ENCODE measurements at places on chromosomes 11 and 22.
A peak's percentile ranks its signal among the peaks of the same experiment; 100 is the strongest.

GRCh38 chr11:6671991-6672390 is 11.1 kb downstream of the MRPL17 start:
- no peak for DNase-seq

DNA sequence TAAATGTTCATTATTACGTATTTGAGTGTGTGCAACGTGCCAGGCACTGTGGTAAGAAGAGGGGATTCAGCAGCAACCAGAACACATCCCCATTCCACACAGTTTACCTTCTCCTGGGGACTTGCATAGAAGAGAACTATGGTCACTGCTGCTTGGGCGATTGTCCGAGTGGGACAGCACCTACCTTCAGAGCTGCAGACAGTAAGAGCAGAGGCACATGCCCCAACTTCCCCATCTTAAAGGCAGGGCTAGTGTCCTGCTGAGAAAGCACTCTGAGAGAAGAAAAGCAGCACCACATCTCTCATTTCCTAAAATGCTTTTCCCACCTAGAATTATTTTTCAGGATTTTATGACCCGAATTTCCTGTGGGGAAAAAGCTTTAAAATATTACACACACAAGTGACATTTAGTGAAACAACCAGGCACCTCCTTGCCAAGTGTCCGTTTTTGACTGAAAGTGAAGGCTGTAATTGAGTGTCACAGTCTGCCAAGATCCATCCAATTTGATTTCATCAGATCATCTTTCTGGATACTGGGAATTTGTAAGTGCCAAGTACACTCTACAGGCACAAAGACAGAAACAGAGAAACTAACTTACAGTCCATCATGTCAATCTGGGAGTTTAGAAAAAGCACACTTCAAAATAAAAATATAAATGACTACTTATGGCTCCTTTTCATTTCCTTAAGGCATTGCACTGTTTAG is 24.6 kb downstream of the TRAF6 start:
- DNase-seq = no peak

DNA sequence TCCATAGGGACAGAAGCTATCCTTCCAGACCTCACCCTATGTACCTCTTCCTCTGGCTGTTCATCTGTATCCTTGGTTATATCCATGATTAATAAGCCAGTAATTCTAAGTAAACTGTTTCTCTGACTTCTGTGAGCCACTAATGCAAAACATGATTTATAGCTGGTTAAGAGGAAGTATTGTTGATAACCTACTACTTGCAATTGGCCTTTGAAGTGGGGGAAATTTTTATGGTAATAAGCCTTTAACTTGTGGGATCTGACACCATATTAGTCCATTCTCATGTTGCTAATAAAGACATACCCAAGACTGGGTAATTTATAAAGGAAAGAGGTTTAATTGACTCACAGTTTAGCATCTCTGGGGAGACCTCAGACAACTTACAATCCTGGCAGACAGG is 21.9 kb downstream of the CASP12 start:
- DNase-seq = no peak

GRCh38 chr22:24402460-24403192 is 24.8 kb upstream of the ADORA2A start:
- DNase-seq = peak; percentile 83

DNA sequence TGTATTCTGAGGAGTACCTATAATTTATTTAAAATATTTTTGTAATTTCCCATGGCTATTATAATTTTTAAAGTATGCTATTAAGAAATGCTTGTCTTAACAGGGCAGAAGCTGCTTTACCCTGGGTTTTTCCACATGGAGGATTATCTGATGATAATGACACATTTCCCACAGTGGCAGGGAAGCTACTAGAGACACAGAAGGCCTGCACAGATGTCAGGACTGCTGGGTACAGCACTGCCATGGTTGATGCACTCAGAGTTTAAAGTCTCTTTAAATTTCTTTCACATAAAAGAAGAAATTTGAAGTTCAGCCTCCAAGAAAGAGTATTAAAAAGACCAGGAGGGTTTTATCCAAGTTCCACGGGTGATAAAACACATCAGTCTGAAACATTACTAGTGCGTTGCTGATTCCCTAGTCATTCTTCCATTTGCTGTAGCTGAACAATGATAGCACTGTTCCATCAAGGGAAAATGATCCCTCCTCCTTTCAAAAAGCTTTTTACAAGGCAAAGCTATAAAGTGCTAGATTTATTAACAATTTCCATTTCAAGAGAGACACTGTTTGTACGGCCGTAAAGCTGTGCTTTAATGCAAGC is 363.0 kb downstream of the CNTN5 start:
- DNase-seq = no peak

DNA sequence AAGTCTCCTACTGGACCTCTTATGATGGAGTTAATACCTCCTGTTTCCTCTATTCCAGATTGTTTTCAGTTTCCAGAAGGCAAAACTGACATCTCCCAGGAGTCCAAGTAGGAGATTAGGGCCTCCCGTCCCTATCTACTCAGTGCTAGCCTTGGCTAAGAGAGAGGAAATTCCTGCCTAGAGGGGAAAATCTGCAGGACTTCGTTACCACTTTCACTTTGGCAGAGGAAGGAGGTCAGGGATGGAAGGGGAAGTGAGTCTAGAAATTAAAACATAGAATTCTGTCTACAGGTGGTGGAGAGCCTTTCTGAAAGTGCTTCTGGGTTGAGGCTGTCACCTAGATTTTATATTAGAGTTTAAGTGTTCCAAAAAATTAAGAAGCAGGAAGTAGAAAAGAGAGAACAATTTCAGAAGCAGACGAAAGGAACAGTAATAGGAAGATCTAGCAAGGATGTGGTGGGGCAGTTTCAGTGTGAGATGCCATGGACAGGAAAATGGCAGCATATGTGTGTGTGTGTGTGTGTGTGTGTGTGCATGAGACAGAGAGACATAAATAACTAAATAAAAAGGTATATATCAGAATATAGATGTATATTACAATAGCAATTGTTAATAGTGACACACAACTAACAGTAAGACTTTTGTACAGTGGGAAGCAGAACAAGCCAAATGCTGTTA is 2.4 kb upstream of the TRIM68 start:
- DNase-seq = no peak

DNA sequence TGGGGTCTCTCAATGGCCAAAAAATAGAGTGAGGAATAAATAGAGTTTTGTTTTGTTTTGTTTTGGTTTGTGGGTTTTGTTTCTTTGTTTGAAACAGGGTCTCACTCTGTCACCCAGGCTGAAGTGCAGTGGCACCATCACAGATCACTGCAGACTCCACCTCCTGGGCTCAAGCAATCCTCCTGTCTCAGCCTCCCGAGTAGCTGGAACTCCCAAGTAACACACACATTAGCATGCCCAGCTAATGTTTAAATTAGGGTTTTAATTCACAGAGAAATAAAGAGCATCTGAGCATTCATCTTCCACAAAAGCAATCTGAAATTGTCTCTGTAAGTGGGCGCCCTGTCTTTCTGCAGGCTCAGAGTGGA is 9.2 kb upstream of the IFITM3 start:
- no peak for DNase-seq

DNA sequence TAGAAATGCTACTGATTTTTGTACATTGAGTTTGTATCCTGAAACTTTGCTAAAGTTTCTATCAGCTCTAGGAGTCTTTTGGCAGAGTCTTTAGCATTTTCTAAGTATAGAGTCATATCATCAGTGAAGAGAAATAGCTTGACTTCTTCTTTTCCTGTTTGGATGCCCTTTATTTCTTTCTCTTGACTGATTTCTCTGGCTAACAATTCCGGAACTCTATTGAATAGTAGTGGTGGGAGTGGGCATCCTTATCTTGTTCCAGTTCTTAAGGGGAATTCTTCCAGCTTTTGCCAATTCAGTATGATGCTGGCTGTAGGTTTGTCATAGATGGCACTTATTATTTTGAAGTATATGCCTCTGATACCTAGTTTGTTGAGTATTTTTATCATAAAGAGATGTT is 197.7 kb downstream of the AASDHPPT start:
- DNase-seq = no peak

DNA sequence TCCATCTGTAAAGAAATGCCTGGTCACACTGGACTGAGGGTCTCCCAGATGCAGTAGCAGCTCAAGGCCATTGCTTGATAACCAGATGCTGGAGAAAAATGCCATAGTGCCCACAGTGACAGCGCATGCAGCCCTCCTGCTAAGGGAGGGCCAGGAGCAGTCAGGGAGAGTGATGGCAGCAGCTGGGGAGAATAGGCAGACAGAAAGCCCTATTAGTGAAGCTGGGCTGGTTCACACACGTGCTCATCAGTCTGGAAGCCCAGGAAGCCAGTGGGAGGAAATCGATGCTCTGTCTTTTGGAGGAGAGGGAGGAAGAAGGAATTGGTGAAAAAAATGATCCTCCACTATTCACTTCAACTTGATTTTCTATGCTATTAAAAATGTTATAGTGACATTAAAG is 82.9 kb downstream of the OSBP2 start:
- no peak for DNase-seq

GRCh38 chr11:134063991-134064747 is 4.7 kb upstream of the JAM3 start:
- DNase-seq = no peak

GRCh38 chr11:44986315-44986714 is 35.6 kb upstream of the TP53I11 start:
- DNase-seq = no peak

- no peak for DNase-seq
Measured at GRCh38 chr11:127338380-127339259, 338.1 kb upstream of the KIRREL3 start.

DNA sequence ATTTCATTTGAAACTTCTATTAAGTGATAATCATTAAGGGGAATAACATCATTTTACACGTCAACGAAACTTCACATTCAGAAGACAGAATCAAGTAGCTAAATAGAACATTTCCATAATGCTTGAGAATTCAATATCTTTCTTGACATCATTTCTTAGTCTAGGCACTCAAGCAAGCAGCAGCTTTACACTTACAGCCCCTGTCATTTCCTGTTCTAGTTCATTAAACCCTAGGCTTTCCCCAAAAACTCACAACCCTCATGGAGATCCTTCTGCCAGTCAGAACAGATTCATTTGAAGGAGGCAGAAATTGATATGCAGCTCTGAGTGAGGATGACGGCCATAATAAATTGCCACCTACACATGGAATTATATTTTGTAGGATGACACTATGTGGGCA is 5.3 kb upstream of the HORMAD2 start:
- DNase-seq = no peak

GRCh38 chr22:19287076-19287707 is 4.3 kb downstream of the CLTCL1 start:
- DNase-seq = no peak

- peak; percentile 24 for DNase-seq
Measured at GRCh38 chr22:35868938-35869337, 151.3 kb downstream of the APOL5 start.

DNA sequence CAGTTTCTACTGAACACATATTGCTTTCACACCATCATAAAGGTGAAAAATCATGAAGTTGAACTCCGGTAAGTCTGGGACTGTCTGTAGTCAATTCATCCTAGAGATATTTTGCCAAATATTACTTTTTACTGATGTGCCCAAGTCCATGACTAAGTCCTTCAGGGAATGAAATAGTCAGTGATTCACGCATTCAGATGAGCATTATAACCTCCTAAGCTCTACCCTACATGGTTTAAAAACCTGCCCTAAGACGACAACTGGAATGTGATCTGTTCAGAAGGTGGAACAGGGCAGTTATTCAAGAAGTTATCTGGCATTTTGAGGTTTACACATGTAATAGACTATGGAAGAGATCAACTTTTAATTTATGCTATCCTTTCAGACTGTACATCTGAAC is 125.6 kb downstream of the TRPC6 start:
- no peak for DNase-seq

DNA sequence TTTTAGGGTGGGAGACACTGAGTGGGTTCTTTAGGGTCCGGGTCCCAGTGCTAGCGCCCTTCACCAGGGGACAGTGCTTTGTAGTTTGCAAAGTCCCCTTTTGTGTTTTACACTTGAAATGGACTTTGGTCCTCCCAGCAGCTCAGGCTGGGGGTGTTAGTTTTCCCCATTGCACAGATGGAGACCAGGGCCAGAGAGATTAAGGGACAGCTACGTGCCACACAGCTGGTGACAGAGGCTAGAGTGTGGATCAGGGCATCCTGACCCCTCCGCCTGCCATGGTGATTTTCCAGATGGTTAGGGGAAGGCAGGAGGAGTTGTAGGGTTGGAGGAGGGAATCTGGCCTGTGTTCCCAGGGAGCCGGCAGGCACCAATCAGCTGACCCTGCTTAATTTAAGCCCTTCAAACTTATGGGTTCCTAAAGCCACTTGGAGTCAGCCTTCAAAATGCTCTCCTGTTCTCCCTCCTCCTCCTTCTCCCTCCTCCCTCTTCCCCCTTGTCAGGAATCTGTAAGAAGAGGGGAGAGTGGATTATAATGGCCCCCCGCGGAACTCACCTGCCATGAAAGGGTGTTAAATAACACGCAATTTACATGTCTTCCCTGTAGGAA is 22.5 kb upstream of the MPPED1 start:
- DNase-seq = no peak

- peak; percentile 85 for DNase-seq
Measured at GRCh38 chr22:22942511-22943329, 55.1 kb downstream of the IGLL5 start.

DNA sequence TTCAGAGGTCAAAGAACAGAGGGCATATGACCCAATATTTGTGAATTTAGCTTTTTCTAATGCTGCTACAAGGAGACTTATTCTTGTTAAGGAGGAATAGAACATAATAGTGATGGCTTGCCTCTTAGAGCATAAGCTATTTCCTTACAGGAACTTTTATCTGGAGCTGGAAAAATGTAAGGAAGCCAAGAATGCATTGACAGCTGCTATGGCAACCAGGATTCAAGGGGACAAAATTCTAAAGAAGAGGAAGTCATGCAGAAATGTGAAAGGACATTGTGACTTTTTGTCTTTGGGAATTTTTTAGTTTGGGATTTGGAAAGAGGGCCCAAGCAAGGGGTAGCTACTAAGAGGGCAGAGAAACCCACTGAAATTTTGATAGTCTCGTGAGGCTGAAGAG is 51.1 kb downstream of the EHF start:
- DNase-seq = no peak

DNA sequence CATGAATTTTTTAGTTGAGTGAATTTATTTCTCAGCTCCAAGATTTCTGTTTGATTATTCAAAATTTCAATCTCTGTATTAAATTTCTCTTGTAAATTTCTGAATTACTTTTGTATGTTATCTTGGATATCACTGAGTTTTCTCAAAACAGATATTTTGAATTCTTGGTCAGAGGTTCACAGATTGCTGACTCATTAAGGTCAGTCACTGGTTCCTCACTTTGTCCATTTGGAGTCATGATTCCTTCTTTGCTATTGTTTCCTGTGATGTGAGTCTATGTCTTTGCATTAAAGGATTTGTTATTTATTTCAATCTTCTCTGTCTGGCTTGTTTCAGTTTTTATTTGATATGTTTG is 10.2 kb upstream of the IL17RA start:
- DNase-seq = no peak
